ENCODE measurements at places on chromosomes 12 and 14.

DNA sequence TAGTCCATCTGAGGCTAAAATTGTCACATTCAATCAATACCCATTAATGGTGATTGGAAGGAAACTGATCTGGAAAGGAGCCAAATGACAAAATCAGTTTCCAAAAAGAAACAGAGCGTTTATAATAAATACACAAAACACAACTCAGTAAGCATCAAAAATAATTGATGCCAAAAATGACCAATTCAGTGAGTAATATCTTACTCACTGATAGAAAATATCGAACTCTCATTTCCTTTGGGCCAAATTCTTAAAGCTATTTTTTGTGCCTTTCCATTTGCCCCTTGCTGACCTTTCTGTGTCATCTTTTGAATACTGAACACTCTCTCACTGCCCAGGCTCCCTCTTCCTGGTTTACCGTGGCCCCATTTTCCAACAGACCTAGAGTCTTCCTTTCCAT lies 22.5 kb upstream of the ATP2B1 start:
- DNase-seq: no peak

DNA sequence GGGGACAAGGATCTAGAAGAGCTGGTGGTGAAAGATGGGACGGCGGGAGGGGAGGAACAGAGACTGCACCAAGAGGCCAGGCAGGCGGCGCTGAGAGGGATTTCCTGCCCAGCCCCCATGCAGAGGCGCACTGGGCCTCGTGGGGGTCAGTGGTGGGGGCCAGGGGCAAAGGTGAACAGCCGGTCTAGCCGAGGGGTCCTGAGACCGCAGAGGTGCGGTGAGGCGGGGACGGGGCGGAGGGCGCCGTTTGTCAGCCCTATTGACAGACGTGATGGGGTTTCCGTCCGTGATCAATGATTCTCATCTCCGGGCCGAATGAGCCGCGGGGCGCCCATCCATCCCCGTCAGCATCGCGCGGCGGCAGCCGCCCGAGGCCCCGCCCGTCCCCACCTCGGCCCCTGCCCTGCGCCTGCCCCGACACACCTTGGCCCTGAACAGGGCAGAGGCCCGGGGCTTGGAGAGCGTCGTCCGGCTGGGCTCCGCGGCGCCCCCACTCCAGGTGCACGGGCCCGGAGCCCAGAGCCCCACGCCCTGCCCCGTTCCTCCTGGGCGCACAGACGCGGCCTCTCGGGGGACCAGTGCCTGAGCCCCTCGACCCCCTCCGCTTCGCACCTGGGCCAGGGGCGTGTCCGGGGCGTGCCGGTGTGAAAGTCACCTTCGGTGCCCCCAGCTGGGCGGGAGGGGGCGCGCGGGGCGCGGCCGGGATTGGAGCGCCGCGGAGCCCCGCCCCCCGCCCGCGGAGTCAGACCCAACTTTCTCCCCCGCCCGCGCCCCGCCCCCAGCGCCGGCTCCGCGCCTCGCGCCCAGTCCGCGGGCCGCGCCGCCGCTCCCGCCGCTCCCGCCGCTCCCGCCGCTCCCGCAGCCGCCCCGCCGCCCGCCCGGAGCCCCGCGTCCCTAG lies at the start of gene NXPH4:
TSS of gene NXPH4 (plus strand) at position 781 of the 898 bp plus-strand sequence. CDS start 176 bp downstream, outside the sequence.
- peak; percentile 57 for DNase-seq

- no peak for DNase-seq
Observed at GRCh38 chr12:100539202-100539601, 34.3 kb upstream of the GAS2L3 start.

- DNase-seq: no peak
Observed at GRCh38 chr14:62885451-62885850, 159.8 kb downstream of the KCNH5 start.

DNA sequence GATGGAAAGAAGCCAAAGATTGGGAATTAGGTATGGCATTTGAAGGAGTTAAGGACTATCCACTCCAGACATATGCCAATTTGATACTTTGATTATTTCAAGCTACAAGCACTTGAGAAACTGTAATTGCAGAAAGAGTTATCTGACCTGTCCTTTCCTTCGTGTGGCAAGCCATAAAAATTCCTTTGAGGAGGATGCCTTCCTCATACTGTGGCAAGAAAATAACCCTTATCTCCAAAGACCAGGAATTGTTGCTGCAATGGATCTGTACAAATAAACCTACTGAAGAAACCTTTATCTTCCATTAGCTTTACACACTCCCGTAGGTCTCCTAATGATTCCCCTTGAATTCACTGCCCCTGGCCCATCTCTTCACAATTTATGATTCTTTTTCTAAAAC lies 165.1 kb upstream of the AMIGO2 start:
- no peak for DNase-seq

- no peak for DNase-seq
Observed at GRCh38 chr12:96036765-96037455, 1.5 kb upstream of the LTA4H start.

GRCh38 chr12:107503887-107504885 lies 181.4 kb upstream of the PWP1 start:
- DNase-seq: no peak

DNA sequence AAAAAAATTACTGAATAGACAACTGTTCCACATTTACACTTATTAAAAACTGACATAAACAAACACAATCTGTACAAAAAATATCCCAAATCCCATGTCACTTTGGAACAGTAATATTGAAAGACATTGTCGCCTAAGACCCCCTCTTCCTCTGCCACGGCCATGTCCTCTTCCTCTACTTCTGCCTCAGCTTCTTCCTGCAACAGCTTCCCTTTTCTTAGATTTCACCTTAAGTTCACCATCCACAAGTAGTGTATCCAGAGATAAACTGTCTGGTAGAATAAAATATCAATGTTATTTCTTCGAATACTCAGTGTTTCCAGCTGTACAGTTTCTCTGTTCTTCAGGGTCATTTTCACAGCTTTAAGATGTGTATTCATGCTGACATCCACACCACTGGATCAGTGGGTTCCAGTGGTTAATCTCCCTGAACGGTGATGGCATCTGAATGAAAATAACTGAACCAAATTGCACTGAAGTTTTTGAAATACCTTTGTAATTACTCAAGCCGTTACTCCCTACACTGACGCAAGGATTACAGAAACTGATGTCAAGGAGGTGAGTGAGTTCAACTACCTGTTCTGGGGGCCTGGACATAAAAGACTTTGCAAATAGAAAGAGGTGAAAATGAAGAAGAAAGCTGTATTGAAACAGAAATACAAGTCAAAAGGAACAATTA lies 208.5 kb downstream of the C12orf50 start:
- DNase-seq: no peak

DNA sequence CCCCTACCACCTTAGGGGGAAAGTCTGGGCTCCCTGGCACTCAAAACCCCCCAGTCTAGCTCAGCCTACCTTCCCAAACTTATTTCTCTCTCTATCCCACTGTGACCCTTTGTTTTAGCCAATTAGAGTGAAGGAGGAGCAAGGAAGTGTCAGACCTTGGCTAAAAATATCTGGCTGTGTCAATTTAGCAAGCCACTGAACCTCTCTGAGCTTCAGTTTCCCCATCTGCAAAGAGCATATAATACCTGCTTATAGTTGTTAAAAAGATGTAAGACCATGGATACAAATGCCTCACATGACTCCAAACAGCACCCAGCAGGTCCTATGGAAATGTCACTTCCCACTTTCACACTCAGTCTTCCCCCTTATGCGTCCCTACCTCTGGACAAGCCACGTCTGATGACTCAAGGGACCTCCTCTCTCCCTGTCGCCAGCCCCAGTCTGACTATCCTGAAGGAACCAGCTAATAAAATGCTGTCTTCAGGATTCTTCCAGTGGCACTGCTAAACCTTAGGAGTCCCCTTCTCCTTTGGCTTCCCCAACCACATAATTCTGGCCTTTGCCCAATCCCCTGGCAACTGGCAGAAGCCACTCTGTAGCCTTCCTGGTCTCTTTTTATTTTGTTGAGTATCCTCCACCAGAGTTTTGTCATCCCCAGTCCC lies 19.3 kb downstream of the FOXN3 start:
- DNase-seq: no peak

- peak; percentile 41 for DNase-seq
Observed at GRCh38 chr12:67649570-67650387, 1.2 kb downstream of the DYRK2 start.

DNA sequence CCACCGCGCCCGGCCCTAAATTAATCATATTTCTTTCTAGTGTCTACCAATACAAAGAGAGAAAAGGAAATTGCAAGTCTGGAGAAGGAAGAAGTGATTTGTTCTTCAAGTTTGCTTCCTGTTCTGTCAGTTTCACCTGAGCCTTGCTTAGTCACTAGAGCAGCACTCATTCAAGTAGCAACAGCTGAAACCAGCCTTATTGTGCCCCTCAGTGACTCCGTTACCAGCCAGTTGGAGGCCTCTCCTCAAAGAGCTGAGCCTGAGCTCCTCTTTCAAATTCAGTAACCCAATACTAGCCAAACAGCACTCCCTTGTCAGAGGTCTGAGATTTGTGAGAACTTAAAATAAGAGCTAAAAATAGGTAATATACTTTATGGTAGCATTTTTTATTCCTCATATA lies 17.4 kb downstream of the PAWR start:
- DNase-seq: no peak

GRCh38 chr12:10633541-10633940 lies 20.1 kb upstream of the MAGOHB start:
- no peak for DNase-seq

DNA sequence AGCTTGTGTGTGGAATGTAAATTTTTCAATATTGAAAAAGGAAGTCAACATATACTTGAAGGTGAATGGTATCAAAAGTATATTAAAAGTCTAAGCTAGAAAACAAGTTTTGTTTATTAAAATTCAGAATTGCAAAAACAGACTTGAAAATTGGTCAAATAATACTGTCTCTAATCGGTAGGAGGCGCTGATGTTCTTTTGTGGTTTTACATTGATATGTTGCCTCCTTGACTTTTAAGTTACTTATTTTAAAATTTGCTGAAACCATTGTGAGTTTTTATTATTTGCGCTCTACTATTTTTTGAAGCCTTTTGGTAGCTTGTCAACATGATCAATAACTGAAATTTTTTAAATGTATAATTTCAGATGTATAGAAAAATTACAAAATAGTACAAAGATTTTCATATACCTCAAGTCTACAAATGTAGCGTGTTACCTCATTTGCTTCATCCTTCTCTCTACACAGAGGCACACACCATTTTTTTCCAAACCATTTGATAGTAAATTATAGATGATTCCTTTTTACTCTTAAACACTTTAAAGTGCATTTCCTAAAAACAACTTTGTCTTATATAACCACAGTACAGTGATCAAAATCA lies 6.9 kb downstream of the RTRAF start:
- DNase-seq: no peak

DNA sequence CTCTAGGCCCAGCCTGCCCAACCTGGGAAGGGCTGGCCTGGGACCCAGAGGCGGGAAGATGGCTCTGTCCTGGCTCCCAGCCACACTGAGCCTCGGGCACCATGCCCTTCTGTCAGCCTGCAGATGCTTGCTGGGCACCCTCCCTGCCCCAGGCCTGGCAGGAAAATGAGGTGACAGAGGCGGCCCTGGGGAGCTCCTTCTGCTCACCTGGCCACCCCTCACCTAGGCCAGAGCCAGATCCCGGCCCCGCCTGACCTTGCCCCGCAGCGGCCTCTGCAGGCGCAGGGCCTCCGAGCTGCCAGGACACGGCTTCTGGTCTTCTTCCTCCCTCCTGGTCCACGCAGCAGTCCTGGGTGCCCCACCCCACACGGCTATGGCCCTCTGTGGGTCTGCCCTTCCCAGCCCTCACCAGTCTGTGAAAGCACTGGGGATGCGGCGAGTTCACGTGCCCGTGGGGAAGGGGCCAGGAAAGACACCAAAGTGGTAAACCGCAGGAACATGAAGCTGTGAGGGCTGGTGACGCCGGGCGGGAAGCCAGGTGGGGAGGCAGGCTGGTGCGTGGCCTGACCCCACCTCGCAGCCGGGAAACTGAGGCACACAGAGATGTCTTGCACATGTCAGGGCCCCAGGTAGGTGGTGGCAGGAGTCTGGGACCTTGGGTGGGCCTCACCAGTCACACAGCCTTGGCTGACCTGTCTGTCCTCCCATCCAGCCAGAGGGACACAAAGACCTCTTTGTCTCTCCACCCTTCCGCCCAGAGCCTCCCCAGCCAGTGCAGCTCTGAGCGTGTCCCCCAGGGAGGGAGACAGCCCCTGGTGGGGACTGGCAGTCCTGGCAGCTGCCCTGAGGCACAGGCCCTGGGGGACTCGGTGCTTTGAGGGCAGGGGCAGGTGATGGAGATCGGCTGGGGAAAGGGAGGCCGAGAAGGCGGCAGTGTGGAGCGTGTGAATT lies 12.8 kb downstream of the BAG5 start:
- no peak for DNase-seq

- DNase-seq: no peak
Observed at GRCh38 chr14:75489480-75489837, 32.8 kb upstream of the BATF start.

DNA sequence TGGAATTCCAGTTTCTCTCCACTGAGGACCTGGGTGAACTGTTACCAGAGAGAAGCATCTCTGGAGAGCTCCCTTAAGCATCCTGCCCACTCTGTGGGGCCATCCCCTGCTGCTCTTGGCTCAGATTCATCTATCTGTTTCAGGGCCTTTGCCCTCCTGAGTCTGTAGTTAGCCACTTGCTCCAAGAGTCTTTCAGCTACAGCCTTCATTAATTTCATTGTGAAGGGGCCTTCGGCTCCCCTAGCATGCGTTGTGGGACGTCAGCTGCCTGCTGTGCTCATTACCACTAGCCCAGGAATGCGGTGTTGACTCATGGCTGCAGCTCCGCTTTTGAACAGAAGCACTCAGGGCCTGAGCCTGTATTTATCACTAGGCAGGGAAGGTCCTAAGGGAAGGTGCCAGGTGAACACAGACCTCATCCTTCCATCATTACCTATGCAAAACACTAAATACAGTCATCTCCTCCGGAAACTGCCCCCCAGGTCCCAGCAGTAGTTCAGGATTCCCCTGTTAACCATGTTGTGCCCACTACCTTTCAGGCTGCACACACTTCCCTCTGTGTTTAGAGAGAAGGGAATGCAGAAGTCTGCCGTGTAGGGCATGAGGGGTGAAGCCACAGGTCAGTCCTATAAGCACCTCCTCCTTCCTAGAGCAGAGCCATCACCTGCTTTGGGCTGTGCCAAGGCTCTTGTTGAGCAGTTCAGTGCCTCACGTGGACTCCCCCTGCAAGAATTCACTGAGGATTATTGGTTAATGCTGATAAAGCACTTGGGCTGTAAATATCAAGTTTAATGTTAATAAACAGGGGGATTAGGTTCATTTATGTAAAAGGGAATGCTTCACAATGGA lies 191.4 kb downstream of the CACNA1C start:
- DNase-seq: peak; percentile 31

DNA sequence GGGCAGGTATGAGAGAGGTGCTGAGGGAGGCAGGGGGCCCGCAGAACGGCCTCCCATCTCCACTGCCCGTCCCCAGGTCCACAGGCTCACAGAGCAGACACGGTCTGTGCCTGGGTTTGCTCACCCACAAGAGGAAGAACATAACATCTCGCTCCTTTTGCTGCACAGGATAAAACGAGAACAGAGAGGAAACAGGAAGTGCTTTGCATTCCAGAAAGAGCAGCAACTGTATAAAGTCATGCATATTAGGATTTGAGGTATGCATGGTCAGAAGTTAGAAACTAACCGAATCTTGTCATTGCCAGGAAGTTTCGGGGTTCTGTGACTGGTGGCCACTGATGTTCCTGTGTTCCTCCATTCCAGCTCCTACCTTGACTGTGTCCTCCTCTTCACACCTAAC lies 25.0 kb downstream of the NTF3 start:
- DNase-seq: no peak

GRCh38 chr12:31589598-31589903 lies 1.4 kb downstream of the DENND5B start:
- DNase-seq: no peak

Measured in NCI-H774 (cell line).